NCI-H146 (cell line): ENCODE measurements at places on chromosomes 3 and 15.
A peak's percentile ranks its signal among the peaks of the same experiment; 100 is the strongest.

GRCh38 chr3:8824238-8824637, 54.8 kb upstream of the OXTR start:
- DNase-seq, result no peak

DNA sequence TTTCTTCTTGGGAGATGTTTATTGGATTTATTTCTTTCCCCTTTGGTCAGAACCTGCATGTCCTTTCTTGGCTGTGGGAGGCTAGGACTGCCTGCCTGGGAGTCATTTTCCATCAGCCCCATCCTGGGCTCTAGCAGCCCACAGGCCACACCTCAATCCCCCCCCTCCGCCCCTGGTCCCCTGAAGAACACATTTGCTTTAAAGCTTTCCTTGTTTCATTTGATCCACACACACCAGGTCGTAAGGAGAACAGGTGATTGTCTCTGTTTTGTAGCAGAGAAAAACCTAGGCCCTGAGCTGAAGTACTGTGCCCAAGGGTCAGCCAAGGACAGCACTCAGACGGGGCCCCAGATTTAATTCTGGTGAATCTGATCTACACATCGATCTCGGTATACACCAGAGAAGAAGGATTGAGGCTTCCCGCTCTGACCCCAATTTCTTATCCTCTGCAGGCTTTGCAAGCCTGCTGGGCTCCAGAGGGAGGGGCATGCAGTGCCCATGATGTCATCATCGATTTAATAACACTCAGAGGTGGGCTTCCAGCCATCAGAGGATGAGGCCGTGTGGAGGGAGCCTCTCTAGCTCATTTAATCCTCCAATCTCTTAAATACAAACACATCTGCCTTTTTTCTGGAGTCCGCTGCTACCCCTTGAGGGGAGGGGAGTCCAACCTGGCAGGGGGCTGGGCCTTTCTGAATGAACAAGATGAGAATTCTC, 1.7 kb upstream of the CLN6 start:
- DNase-seq, result no peak

- DNase-seq, result no peak
These were observed 50.5 kb upstream of the PLCL2 start for GRCh38 chr3:16834214-16834613.

DNA sequence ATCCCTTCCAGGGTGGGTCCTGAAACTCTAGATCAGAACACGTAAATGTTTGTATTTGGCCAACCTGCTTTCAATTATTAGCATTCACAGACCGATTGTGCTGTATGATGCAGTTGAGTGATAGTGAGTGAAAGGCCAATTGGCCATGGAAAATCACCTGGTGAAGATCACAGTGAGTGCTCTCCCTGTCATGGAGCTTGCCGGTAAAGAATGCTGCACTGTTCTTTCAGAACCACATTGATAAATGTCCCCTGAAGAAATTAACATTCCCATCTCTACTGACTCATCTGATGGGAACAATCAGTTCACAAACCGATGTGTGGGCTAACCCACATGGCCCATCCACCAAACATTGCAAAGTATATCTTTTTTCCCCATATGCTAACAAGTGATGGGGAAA, 324.8 kb upstream of the TBL1XR1 start:
- peak; percentile 68 for DNase-seq

GRCh38 chr15:63246691-63247469, 30.5 kb upstream of the APH1B start:
- no peak for DNase-seq

- DNase-seq, result no peak
These were observed 1061.5 kb downstream of the ROBO2 start for GRCh38 chr3:78101384-78101783.

- no peak for DNase-seq
These were observed 153.8 kb upstream of the AZI2 start for GRCh38 chr3:28502397-28502937.

DNA sequence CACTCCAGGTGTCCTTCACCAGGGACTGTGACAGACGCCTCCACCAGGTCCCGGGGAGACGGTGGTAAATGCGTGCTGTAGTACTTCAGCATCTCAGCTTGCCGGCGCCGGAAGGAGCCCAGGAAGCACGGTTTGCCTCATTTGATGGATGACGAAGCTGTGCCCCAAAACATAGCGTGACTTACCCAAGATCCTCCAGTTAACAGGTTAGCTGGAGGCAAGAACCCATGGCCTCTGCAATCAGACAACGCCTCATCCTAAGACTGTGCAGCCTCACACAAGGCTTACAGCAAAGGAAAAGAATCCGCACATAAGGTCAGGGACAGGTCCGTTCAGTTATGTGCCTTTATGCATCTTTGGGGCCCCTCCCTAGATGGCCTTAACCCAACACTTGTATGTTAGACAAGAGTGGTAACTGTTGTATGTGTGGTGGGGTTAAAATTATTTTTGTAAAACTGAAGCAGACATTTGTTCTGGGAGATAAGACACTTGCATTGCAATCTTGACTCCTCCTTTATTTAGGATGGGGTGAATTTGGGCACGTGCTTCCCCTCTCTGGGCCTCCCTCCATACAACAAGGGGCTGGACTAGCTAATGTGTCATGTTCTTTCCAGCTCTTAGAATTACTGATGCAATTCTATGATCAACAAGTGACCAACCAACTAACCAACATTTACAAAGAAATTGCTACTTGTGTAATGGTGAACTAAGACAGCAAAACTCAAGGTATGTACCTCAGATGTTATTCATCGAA, 39.4 kb downstream of the VGLL4 start:
- DNase-seq, result no peak
